SW480 (cell line): ENCODE measurements at places on chromosomes 12 and 14.
A peak's percentile ranks its signal among the peaks of the same experiment; 100 is the strongest.

- no peak for DNase-seq
Observed at GRCh38 chr12:92511786-92512185, 191.0 kb upstream of the PLEKHG7 start.

DNA sequence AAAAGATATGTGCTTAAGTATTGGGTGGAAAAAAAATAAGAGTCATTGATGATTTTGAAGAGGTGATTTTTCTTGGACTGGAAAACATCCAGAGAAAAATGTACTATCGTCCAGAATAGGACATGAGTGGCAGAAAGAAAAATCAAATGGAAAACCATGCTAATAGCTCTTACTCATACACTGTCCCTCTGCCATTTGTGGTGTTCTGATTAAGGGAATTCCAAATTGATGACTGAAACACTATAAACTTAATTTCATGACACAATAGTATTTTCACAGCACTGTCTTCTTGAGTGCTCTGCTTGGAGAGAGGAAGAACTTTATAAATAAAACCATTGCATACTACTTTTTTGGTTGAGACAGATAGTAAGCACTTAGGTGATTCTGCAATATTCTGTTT, 72.4 kb downstream of the USP15 start:
- no peak for DNase-seq

GRCh38 chr14:91294153-91294552, 49.6 kb upstream of the GPR68 start:
- DNase-seq, result no peak

DNA sequence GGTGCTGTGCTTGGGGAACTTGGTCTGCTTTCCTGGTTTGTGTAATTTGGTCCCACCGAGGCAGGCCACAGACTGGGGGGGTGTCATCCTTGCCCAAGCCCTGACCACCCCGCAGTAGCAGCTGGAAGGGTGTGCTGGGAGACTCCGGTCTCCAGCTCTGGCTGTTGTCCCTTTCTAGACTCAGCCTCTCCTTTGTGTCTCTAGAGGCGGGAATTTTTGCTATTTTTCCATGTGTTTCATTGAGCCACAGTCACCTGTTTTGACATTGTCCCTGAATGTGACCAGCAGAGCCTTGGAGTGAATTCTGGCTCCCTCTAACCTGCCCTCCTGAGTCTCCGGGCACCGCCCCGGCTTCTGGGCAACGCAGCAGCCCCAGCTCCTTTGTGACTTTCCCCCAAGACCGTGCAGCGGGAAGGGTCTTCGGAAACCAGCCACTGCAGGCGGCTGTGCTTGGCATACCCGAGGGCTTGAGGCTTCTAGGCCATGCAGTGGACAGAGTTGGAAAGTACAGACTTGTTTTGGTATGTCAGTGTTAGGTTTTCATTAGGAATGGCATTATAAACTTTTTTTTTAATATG, 98.6 kb downstream of the TNFAIP2 start:
- no peak for DNase-seq

GRCh38 chr14:36207500-36207899, 31.0 kb upstream of the PTCSC3 start:
- peak; percentile 25 for DNase-seq

DNA sequence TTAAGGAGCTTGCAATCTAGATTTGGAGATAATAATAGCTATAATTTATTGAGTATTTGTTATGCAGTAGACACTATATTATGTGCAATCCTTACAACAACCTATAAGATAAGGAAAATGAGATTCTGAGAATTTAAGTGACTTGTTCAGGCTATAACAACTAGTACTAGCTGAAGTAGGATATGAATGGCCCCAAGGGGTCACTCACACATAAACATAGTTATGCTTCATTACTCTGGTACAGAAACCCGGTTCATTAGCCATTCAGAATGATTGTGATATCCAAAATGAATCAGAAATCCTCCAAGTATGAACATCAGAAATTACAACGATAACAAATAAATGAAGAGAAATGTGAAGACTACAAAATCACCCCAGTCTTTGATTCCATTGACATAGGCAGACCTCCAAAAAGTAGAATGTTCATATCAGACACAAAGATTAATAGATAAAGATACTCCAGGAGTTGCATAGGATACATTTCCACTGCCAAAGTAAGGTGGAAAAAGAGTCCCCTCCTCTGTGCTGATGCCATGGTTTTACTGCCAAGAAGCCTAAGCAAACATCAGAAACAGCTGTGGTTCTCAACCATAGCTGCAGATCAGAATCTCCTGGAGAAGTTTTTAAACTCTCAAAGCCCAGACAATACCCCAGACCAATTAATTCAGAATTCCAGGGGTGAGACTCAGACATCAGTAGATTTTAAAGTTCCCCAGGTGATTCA, 8.6 kb upstream of the NID2 start:
- DNase-seq, result no peak

GRCh38 chr12:47705229-47705565, 633 bp downstream of the RPAP3 start:
- DNase-seq, result no peak

GRCh38 chr14:70192915-70193314, 4.2 kb upstream of the SLC8A3 start:
- DNase-seq, result peak; percentile 37

- DNase-seq, result no peak
Observed at GRCh38 chr12:40056373-40056772, 49.5 kb downstream of the SLC2A13 start.

GRCh38 chr12:59887178-59887577, 291.3 kb downstream of the SLC16A7 start:
- DNase-seq, result no peak

- DNase-seq, result no peak
Observed at GRCh38 chr12:76964784-76965571, 86.2 kb upstream of the CSRP2 start.
